ENCODE measurements at places on chromosomes 2 and 18.

DNA sequence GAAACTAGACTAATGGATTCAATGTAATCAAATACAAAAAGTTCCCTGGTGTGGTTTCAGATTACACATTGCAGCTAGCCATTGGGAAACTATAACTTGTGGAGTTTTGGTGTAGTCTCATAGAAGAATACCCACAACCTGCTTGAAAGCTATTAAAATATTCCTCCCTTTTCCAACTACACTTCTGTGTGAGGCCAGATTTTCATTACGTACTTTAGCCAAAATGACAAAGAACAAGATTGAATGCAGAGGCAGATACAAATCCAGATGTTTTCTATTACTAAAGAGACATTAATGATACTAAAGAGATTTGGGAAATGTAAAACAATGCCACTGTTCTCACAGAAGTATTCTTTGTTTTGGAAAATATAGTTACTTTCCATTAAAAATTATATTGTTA is 128.7 kb upstream of the SLC35G4 start:
- DNase-seq = no peak

DNA sequence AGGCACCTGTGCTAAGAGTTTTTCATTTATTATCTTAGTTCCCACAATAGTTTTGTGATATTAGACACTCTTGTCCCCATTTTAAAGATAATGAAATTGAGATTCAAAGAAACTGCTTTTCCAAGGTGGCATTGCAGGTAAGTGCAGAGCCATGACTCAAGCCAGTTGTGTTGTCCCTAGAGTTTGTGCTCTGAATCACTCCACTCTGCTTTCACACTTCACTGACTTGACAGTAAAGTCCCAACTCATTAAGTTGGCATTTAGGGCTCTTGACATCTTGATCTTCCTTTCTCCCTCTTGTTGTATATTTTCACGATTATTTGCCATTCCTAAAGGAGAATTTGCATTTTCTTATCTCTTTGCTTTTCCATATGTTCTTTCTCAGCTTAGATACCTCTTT is 114.3 kb downstream of the DIS3L2 start:
- DNase-seq = no peak

DNA sequence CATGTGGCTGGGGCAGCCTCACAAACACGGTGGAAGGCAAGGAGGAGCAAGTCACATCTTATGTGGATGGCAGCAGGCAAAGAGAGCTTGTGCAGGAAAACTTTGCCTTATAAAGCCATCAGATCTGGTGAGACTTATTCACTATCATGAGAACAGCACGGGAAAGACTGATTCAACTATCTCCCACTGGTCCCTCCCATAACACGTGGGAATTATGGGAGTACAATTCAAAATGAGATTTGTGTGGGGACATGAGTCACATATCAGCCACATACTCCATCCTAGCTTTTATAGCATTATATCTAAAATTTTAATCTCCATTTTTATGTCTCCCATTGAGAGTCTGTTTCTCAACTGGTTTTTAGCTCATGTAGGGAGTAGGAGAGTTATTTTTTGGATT is 45.7 kb downstream of the ICOS start:
- no peak for DNase-seq

DNA sequence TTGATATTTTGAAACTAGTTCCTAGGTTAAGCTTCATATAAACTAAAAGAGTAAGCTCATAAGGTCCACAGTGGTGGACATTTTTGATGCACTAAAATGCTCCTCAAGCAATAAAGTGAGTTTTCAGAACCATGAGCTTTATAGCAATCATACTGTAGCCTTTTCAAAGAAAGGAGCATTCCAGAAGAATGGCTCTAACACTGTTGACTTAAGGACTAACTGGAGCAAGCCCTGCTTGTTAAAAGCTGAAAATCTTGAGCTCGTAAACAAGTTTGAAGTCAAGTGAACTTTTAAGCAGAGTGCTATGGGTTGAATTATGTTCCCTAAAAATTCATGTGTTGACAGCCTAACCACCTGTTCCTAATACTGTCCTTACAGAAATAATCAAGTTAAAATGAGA is 38.0 kb downstream of the KYNU start:
- DNase-seq = no peak

- DNase-seq = no peak
Observed at GRCh38 chr2:102059151-102059550, 67.4 kb downstream of the IL1R2 start.

GRCh38 chr18:48951448-48952286 is 902 bp upstream of the SMAD7 start:
- no peak for DNase-seq

DNA sequence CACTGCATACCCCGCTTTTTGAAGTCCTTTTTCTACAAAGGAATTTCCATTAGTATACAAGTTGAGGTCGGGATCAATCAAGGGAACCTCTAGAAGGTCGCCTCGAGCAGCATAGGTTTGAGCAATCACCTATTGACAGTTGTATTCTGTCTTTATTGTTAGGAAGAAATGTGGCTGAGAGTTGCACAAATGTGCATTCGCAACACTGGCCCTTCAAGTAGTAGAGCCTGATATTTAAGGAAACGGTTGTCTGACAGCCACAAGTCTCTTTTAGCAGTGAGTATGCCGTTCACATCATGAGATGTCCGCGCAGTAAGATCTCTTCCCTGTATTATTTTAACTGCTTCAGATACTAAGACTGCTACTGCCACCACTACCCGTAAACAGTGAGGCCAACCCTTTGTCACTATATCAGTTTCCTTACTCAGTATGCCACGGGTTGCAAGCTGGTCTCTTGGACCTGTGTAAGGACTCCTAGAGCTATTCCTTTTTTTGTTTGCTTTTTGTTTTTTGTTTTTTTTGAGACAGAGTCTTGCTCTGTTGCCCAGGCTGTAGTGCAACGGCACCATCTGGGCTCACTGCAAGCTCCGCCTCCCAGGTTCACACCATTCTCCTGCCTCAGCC is 10.0 kb upstream of the STARD7 start:
- DNase-seq = no peak

DNA sequence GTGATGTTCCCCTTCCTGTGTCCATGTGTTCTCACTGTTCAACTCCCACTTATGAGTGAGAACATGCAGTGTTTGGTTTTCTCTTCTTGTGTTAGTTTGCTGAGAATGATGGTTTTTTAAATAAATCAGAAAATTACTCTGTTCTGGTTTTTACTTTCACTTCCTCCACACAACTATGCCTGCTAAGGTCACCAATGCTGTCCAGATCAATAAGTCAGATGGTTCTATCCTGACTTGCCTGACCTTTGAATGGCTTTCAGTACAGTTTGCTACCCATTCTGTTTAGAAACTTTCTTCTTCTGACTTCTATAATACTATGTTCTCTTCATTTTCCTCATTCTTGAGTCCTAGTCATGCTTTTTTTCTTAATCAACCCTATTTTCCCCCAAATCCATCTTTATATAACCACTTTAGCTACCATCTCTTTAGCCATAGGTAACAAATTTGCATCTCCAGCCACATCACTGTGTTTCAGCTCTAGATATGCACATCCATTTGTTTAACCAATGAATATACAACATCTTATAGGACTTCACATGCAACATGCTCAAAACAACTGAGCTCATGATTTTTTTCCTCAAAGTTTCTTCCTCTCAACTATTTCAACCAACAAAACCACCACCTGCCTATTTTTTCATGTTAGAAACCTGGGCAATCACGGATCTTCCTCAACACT is 58.8 kb upstream of the SLC38A11 start:
- DNase-seq = no peak

DNA sequence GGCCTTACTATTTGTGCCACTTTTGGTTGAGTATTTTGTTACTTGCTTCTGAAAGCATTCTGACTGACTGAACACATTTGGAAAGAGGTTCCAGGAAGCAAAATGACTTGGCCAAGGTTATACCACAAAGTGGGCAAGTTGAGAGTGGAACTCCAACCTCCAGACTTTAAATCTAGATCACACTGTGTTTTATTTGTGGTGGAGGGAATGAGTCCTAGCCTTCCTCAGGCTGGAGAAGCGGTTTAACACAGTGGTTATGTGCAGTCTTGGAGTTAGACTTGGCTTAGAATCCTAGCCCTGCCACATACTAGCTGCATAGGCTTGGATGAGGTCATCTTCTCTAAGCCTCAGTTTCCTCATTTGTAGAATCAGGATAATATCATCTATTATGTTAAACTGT is 33.4 kb downstream of the PLEKHM3 start:
- DNase-seq = no peak

GRCh38 chr2:127954857-127955256 is 69.1 kb upstream of the AMMECR1L start:
- no peak for DNase-seq

DNA sequence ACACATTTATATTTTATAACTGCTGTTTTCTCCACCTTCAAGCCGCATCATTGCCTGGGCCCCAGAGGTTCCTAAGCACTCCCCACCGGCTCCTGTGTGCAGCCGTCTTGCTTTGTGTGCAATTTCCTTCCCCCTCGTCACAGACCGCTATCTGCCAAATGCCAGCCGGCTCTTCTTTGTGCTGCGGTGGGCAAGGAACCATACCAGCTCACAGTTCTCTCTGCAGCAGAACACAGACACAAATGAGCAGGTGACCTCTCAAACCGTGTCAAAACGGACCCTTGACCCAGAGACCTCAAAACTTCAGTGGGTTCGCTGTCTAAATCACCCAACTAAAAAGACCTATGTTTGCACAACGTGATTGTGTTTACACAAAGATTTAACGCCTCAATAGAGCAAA is 58.2 kb downstream of the KLF7 start:
- no peak for DNase-seq

GRCh38 chr18:65567372-65567771 is 183.4 kb upstream of the CDH7 start:
- DNase-seq = no peak

- DNase-seq = no peak
Observed at GRCh38 chr18:24868760-24869237, 408.4 kb downstream of the HRH4 start.
